ENCODE measurements at places on chromosomes 4 and X.

DNA sequence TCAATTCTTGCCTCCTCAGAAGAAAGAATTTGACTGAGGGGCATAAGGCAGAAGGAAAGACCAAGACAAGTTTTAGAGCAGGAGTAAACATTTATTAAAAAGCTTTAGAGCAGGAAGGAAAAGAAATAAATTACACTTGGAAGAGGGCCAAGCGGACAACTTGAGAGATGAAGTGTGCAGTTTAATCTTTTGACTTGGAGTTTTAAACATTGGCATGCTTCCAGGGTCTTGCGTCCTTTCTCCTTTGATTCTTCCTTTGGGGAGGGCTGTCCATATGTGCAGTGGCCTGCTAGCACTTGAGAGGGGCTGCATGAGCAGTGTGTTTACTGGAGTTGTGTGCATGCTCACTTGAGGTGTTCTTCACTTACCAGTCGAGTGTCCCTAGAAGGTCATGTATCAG, 275.8 kb upstream of the IL1RAPL1 start:
- DNase-seq: no peak

DNA sequence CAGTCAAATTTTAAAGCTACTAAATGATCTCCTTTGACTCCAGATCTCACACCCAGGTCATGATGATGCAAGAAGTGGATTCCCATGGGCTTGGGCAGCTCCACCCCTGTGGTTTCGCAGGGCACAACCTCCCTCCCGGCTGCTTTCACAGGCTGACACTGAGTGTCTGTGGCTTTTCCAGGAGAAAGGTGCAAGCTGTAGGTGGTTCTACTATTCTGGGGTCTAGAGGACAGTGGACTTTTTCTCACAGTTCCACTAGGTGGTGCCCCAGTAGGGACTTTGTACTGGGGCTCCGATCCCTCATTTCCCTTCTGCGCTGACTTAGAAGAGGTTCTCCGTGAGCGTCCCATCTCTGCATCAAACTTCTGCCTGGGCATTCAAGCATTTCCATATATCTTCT, 845.2 kb downstream of the PCDH18 start:
- DNase-seq: no peak

DNA sequence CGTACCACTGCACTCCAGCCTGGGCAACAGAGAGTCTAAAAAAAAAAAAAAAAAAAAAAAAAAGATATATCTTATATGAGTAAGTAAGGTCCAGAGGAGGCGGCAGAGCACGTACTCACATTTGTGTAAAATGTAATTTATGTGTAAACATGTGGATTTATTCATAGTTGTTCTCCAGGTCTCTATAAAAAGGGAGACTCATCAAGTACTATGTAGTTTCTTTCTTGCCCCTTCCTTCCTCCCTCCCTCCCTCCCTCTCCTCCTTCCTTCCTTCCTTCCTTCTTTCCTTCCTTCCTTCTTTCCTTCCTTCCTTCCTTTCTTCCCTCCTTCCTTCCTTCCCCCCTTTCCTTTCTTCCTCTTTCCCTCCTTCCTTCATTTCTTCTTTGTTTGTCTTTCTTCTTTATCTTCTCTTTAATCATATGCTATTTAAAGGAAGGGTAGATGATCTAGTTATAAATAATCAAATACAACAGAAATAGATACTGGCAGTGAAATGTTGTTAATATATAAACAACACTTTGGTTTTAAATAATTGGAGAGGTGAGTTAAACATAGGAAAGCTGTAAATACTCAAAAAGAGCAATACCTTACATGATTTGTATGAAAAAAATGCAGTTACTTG, 344.8 kb downstream of the ANK2 start:
- no peak for DNase-seq

DNA sequence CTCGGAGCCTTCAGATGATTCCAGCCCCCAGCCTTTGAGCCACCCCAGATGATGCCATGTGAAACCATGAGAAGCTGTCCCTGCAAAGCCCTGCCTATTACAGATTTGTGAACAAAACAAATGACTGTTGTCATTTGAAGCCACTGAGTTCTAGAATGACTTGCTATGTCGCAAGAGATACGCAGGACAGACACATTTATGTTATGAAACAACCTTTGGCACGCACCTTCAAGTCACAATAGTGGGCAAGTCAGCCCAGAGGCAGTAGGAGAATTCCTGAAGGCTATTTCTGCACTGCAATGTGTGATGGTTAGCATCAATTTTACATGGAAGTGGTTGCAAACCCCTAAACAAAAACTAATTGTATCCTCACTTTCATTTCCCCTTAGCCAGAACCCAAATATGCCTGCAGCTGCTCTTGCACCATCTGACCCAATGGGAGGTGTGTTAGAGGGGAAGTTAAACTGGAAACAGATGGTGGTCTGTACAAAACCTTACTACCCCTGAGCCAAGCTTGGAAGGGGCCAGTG, 174.4 kb upstream of the ATP6AP2 start:
- DNase-seq: no peak

- no peak for DNase-seq
Observed at GRCh38 chr4:176453658-176454057, 133.9 kb downstream of the SPCS3 start.

DNA sequence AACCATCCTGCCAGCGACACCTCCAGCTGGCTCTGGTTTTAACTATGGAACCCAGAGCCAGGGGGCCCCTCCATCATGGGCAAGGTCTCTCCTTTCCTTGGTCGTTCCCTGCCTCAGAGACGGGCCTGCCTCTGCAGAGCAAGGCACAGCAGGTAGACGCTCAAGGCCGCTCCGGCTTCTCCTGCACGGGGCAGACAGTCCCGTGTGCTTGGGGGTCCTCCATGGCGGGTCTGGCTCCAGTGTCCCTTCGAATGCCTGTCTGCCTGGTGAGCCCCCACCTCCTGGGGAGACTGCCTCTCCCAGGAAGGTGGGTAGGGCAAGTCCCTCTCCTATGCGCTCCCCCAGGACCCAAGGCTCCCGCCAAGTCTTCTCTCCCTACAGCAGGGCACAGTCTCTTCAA, 71.5 kb downstream of the ACOX3 start:
- DNase-seq: no peak

DNA sequence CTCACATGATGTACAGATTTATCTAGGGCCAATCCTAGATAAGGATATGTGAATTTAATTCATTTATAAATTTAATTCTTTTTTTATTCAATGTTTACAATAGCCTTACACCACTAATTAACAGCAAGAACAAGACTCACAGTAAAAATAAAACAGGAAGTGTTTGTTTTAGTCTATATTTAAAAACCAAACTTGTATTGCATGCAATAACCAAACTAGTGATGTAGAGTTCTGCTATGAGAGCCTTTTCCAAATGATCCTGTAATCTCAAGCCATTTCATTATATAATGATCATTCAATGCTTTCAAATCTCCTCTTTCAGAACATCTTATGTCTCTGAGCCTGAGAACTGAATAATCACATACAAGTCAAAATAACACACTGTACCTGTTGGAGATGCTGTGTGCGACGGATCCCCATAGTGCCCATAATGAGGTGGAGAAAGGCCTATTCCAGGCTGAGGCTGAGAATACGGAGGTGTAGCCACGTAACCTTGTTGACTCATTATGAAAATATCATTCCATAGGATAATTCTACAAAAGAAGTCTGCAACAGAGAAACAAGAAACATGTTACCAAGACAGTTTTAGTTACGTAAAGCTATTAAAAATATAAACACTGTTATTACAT, 2.6 kb downstream of the SEC24D start:
- DNase-seq: no peak

DNA sequence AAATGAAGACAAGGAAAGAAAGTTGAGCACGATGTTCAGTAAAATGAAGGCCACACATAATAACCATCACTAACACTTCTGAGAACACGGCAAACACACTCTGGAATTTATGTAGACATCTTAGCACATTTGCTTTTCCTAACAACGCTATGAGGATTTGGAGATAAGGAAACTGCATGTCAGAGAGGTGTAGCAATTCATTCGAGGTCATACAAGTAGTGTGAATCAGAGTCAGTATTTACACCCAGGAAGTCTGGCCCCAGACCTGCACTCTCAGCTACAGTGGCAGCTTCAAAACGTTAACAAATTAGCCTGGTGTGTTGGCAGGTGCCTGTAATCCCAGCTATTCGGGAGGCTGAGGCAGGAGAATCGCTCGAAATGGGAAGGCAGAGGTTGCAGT, 253.4 kb downstream of the PDGFC start:
- DNase-seq: no peak

DNA sequence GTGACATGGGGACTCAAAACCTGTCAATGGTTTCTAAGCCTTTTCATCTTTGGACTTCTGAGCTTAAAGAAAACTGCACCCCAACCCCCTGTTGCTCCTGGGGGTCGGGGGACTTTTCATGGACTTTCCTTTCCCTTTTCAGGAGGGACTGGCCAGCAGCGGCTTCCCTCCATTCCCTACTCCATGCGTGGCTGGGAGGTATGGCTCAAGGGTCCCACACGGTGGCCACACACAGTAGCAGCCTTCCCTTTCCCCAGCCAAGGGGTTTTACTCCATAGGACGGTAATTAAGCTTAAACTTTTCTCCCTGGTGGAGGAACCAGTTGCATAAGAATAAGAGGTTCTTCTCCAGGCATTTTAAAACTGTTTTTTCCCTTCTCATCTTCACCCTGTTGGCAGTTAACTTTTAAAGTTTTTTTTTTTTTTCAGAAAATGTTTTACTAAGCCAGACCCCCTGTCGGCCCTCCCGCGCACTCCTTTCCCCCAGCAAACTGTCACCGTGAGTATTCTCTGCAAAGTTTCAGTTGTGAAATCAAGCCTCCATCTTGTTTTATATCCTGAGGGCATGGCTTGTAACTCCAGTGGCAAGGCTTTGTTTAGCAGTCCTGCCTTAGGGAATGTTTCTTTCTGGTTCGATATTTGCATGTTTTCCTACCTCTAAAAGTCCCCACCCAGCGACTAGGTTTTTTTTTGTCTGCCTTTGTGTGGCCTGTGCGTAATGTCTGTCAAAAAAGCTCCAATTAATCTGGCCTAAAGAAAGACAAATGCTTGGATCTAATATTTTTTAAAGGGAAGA, 325.7 kb downstream of the TLL1 start:
- no peak for DNase-seq

- DNase-seq: no peak
Observed at GRCh38 chrX:151687635-151688034, 7.6 kb upstream of the PRRG3 start.

GRCh38 chr4:111500858-111501257, 644.4 kb upstream of the FAM241A start:
- no peak for DNase-seq

DNA sequence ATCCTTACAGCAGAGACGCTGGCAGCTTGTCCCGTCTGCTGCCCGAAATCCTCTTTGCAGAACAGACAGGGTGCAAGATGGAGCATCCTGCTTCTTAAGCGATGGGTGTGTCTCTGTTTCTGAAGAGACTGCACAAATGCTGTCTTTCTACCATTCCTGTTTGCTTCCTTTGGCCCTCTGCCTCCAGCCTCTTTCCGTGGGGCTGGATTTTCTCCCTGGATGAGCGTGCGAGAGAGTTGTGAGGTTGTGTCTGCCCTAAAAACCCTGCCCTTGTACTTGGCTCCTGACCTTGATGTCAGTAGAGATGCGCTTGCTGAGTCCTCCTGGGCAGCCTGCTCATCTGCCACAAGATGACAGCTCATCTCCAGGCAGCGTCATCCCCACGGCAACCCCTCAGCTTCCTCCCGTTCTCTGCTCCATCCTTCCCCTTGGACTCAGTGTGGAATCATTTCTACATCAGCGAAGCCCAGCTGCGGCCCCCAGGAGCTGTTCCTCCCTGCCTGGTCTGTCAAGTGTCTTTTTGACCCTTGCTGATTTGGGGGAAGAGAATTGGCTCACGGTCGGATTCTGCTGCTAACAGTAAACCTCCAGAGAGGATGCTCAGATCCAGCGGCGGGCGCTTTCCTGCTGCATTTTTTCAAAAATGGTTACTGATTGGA, 246.2 kb downstream of the ASMT start:
- no peak for DNase-seq

- DNase-seq: no peak
Observed at GRCh38 chr4:26260571-26260970, 60.2 kb upstream of the RBPJ start.

DNA sequence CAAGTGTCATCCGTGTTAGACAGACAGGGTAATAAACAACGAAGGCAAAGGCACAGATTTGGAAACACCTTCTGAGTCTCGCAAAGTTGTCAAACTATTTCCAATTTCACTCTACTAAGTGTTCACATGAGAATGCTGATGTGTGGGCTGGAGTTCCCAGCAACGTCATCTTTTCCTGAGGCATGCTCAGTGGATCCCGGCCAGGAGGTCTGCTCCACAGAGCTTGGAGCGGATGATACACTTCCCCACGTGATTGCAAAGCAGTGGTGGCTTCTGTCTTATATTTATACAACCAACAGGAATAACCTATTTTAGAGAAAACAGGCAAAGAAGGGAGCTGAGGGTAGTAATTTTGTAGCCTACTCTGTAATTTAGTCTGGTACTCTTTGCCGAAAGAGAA, 40.1 kb upstream of the PDK3 start:
- DNase-seq: no peak

DNA sequence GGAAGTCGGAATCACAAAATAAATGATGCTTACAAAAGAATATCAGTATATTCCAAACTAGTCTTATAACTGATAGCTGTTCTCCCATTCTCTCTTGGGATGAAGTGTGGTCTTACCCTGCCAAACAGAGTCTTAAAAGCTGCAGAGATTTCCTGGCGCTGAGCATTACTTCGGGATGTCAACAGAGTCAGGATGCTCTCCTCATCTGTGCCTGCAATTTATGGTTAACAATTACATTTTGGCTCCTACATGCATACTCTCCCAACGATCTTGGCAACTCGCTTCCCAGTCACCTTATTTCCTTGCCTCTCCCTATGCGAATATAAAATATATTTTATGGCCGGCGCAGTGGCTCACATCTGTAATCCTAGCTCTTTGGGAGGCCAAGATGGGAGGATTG, 12.2 kb downstream of the ANXA5 start:
- DNase-seq: no peak

DNA sequence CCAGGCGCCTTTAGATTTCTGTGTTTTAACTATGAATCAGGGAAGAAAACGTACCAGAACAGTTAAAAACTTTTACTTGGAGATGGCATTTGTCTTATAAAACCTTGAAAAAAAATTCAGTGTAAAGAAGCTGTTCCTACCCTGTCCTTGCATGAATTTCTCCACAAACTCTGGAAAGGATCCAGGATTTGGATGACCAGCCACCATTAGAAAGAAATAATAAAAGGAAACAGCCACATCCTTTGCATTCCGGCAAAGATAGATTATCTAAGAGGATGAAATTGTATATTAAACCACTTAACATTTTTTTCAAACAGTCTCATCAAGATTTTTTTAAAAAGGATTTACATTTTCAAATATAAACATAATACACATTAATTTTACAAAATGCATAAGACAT, 10.6 kb downstream of the SULT1E1 start:
- DNase-seq: no peak

GRCh38 chr4:137529432-137529831, 2.9 kb downstream of the PCDH18 start:
- no peak for DNase-seq

GRCh38 chr4:122759639-122760310, 27.3 kb downstream of the BBS12 start:
- DNase-seq: no peak
